Stimulated activated CD8-positive, alpha-beta memory T cell treated with anti-CD3 and anti-CD28 coated beads, Interleukin-4, amount 100 ng/mL, for 4 hours (primary cell): ENCODE measurements at places on chromosomes 1 and 21.

GRCh38 chr1:66769512-66770229 is 17.4 kb downstream of the DYNLT5 start:
- no peak for DNase-seq

DNA sequence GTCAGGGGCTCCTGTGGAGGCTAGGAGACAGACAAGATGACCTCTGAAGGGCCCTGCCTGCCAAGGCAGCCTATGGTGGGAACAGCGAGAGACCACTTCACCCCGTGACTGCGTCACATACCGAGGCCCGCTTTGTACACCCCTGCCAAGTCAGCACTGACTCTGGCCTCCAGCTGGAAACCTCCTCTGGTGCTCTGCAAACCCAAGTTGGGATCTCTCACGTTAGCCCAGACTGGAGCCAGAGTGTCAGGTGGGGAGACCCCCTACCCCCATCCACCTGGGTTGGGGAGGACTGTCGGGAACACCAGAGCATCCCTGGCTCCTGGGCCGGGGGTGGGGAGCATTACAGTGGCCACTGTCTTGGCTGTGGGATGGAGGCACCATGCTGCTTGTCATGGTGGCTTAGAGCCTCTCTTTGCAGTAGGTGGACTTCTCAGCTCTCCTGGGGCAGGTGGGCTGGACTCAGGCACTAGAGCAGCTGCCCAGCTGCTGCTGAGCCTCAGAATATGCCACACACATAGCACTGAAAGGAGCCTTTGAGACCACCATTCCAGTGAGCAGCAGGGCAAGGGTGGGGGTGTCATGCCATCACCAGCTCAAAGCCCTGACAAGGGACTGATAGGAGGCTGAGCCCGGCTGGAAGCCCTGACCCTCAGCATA is 50.4 kb downstream of the ELK4 start:
- no peak for DNase-seq

GRCh38 chr1:15225461-15225860 is 21.6 kb upstream of the FHAD1 start:
- no peak for DNase-seq

- no peak for DNase-seq
Observed at GRCh38 chr1:150102986-150103385, 35.4 kb downstream of the VPS45 start.

GRCh38 chr1:179781962-179782361 is 38.9 kb downstream of the FAM163A start:
- DNase-seq = no peak

GRCh38 chr1:38738207-38738606 is 121.4 kb downstream of the RRAGC start:
- DNase-seq = no peak

GRCh38 chr1:232431748-232432147 is 198.2 kb downstream of the SIPA1L2 start:
- DNase-seq = no peak

- DNase-seq = no peak
Observed at GRCh38 chr21:32096411-32096810, 182.4 kb downstream of the MIS18A start.

DNA sequence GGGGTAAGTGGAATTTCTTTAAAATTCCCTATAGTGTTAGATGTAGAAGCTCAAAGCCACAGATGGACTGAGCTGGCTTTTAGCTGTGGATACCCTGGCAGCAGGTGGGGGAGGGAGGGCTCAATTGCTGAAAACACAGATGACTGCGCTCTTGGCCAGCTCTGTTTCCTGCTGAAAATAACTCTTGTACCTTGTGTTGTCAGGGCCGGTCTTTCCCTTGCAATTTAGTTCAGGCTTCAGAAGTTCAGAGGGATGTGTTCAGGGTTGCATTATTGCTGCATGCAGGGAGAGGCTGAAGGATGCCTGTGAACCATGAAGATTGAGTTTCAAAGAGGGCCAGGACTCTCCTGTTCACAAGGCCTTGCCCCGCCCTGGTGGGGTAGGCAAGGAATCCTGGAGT is 58.1 kb upstream of the GCLM start:
- DNase-seq = no peak

- peak; percentile 69 for DNase-seq
Observed at GRCh38 chr1:15430787-15431570, 7.3 kb upstream of the CTRC start.

DNA sequence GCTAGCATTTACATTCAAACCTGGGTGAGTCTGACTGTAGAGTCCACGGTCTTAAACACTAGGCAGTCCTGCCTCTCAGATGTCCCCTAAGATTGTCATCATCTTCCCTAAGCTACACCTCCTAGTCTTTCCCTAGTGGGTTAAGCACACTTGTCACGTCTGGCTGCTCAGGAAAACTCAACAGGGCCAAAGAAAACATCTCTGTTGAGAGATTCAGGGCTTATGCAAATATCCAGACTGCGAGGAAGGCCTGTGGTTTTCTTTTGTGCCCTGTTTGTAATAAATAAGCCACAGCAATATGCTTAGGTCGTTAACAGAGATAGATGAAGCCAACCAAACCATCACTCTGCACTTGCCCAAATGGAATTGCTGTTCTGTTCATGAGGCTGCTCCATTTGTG is 472.6 kb upstream of the DEPDC1 start:
- DNase-seq = no peak

DNA sequence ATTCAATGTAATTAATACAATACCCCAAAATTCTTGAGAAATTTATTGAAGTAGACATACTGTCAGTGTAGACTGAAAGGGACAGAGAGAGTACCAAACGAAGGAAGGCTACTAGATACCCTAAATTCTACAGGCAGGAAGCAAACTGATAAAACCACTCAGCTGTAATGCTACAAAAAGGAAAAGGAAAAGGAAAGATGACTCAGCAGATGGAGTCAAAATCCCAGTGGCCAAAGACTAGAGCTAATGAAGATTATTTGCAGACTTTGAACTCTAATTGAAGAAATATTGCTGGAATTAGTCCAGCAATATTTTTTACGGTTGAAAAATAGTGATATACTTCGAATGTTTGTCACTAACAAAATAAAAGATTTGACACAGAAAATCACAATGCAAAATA is 671.9 kb downstream of the BRINP3 start:
- DNase-seq = no peak

GRCh38 chr1:116128664-116129063 is 17.5 kb downstream of the MAB21L3 start:
- peak; percentile 18 for DNase-seq

DNA sequence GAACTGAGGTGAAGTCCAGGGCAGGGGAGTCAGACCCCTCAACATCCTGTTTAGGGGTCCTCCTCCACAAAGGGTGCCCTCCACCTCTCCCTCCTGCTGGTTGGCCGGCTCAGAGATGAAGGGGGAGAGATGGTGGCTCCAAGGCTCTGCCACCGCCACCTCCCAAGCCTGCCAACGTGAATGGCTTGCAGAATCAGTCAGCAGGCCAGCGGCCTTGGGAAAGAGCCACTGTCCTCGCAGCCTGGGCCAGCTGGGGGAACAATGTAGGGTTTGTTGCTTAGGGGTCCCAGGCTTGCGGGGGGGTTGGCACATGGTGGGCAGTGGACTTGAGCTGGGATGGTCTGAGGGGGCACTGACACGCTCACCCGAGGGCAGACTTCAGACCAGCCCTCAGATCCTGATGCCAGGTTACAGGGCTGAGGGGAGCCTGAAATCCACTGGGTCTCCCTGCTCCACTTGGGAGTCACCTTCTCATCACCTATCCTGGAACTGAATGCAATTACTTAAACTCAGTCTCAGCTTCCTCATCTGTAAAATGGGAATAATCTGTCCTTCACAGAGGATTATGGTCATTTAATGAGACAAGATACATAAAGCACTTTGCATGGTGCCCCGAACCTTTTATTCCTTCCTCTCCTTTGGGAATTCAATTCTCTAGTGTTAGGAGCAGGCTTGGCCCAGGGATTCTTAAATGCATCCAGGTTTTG is 8.3 kb downstream of the GPR37L1 start:
- no peak for DNase-seq

DNA sequence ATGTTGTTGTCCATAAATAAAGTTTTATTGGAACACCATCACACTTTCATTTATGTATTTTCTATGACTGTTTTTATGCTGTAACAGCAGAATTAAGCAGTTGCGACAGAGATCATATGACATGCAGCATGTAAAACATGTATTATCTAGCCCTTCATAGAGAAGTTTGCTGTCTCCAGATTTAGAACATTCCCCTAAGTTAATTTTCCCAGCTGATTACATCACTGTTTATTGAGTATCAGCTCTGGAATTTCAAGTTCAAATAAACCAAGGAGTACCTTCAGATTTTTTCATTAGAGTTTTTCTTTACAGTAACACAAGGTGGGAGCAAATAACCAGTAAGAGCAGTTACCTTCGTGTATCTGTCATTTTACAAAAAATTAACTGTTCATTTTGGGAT is 792.8 kb downstream of the USP25 start:
- no peak for DNase-seq

DNA sequence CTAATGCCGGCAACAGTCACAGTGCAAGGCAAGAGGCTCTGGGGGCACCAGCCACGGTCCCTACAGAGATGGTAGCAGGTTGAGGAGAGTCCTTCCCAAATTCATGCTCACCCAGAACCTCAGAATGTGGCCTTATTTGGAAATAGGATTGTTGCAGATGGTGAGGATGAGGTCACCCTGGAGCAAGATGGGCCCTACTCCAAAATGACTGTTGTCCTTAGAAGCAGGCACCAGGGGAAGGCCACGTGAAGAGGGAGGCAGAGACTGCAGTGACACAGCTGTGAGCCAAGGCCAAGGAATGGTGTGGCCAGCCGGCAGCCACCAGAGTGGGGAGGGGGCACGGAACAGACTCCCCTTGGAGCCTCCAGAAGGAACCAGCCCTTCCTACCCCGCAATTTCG is 70.8 kb upstream of the CLDN14 start:
- DNase-seq = no peak

GRCh38 chr1:85343612-85344255 is 67.3 kb upstream of the BCL10 start:
- no peak for DNase-seq

- no peak for DNase-seq
Observed at GRCh38 chr21:43692949-43693348, 26.0 kb upstream of the PDXK start.

DNA sequence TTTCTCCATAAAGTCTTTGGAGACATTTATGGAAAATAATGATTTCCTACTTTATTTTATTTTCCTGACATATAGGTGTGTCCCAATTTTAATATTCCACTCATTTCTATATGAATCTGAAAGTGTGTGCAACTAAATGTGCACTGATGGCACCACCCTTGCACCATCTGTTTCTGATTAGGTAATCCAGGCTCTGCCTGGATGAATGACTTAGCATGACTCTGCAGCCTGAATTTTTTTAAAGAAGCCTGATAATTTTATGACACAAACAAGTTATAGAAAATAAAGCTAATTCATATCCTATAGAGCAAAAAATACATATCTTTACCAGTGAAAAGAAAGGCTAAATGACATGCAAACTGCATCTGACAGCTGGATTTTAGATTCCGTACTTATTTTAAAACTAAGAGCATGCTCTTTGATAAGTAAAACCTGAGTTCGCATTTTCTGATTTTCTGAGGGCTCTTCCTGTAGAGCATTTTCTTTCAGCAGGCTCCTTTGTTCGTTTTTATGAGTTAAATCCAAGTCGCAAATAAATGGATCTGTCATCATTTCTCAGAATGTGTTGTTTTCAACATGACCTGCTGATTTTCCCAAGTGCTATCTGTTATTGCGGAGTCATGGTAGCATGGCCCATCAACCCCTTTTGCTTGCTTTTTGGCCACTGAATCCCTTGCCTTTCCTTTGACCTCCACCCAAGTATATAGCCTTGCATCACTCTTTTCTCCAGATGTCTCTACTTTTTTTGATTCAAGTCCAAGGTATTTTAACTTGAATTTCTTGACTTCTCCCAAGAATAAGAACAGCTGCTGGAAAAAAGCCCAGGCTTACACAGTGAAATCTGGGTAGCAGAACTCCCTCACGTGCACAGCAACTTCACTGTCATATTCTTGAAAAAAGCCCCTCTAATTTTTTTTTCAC is 52.8 kb upstream of the LYPLAL1 start:
- DNase-seq = no peak

DNA sequence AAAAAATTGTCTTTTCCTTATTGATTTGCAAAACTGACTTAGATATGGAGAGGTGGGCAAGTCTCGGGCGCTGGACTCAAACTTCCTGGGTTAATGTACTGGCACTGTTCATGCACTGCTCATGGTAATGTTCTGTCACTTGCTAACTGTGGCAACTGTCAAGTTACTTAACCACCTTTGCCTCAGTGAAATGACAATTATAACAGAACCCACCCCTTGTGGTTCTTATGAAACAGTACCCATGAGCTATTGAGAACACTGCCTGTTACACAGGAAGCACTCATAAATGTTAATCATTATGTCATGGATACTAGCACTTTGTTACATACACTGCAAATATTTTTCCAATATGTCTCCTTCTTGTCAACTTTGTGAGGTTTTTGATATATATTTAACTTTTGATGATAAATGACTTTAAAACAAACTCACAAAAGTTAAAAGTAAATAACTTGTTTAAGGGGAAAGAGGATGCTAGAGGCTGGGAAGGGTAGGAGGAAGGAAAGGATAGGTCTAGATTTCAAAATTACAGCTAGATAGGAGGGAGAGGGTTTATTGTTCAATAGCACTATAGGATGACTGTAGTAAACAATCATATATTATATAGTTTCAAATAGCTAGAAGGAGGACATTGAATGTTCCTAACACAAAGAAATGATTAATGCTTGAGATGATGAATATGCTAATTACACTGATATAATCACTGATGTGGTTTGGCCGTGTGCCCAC is 342.5 kb downstream of the ADGRL2 start:
- DNase-seq = no peak

GRCh38 chr1:159892944-159893343 is 7.0 kb downstream of the CFAP45 start:
- no peak for DNase-seq

- DNase-seq = no peak
Observed at GRCh38 chr1:110464340-110464739, 13.4 kb downstream of the PROK1 start.

DNA sequence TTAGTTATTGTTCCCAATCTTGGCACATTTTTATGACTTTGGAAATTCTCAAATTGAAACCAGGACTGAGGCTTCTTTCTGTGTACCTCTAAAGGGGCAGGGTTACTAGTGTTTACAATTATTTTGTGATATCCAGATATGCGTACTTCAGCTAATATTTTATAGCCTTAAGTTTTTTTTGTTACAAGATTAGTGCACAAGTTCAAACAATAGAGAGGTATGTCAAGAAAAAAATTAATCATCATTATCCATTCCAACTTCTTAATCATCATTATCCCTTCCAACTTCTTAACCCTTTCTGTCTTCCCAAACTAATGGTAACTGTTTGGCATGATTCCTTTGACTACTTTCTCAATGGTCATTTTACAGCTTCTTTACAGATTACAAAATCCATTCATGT is 272.9 kb upstream of the C1orf105 start:
- DNase-seq = no peak

- DNase-seq = no peak
Observed at GRCh38 chr1:247347477-247348222, 16.0 kb upstream of the ZNF496 start.

- DNase-seq = no peak
Observed at GRCh38 chr1:174112489-174113162, 46.7 kb upstream of the RABGAP1L start.

- no peak for DNase-seq
Observed at GRCh38 chr1:246139745-246140182, 367.3 kb downstream of the SMYD3 start.
